Cortex of kidney (tissue), 1 donor: ENCODE measurements at places on chromosomes 3 and 15.

DNA sequence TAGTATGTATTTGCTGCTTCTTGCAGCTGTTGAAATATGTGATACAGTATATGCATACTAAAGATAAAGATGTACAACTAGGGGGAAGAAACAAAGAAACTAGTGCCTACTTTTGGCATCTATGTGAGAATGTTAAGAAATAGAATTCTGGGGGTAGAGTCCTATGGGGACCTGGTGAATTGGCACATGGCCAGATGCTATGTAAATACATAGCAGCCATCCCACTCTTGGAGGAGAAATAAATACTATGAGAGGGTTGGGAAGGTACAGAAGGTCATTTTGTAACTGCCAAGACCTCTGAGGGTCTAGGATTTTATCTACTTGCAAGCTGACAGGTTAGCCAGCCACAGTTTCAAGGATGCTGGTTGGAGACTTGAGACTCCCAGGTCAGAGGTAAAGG lies 298.3 kb upstream of the TBL1XR1 start:
- no peak for DNase-seq

DNA sequence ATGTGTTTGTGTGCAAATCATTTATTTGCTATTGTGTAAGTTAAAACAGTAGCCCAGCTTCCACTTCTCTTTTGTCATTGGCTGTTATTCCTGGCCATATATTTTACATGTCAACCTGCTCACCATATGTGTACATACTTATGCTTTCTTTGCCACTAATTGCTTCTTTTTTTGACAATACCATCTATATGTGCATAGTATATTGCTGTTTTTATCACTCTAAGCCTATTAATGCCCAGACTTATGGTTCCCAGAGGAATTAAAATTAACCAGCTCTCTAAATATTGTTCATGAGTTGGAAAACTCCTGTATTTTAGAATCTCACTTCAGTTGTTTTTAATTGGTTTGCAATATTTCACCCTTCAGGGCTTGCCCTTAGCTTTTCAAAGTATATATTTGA lies 428.9 kb downstream of the MECOM start:
- DNase-seq = no peak

DNA sequence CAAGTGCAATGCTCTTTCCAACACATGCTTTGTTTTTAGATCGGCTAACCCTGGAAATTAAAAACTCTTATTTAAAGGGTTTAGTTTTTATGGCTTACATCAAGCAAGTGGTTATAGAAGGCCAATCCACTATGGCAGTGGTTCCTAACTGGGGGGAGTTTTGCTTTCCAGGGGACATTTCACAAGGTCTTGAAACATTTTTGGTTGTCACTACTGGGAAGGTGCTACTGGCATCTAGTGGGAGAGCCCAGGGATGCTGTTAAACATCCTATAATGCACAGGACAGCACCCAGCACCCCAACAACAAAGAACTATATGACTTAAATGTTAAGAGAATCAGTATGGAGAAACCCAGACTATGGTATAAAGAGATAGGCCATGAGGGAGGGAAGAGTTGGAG lies 439.0 kb downstream of the NTRK3 start:
- no peak for DNase-seq

DNA sequence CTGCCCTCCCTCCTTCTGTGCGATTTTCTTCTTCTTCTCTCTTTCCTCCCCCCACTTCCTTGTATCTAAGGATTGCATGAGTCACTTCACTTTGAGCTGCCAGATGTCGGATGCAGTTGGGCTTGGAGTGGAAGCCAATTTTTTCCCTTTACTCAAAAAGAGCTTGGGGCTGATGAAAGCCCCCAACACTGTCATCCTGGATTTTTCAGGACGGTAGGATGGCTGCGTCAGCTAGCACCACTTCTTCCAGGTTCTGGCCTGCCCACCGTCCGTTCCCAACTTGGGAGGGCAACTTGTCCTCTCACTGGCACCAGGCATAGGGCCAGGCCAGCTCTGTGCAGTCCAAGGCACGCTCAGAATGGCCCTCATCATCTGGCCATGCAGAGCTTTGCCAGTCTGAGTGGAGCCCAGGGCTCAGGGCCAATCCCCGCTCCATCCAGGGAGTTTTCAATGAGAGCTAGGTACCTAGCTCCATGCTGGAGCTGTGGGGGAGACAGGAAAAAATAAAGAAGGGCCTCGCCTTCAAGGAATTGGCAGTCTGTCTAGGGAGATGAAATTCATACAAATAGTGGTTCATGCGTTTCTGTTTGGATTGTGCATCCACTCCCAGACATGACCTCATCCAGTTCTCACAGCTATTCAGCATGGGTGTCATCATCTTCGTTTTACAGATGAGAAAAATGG lies 47.7 kb upstream of the INSYN1 start:
- DNase-seq = no peak

- no peak for DNase-seq
These were observed 27.6 kb downstream of the TBC1D2B start for GRCh38 chr15:78049691-78050440.

- DNase-seq = no peak
These were observed 258.6 kb upstream of the RASGRP1 start for GRCh38 chr15:38823263-38823662.

DNA sequence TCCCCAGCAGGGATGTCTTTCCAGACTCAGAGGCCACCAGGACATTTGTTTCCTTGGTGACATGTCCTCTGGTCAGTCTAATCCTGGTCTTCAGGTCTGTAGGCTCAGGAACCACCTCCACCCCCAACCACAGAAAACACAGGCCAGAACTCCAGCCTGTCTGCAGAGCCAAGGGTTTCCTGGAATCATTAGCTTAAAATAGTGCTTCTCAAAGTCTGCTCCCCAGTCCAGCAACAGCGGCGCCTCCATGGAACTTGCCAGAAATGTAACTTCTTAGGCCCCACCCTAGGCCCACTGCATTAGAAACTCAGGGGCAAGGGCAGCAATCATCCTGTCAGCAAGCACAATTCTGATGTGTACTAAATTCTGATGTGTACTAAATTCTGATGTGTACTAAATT lies 20.0 kb downstream of the SLC28A1 start:
- DNase-seq = no peak

DNA sequence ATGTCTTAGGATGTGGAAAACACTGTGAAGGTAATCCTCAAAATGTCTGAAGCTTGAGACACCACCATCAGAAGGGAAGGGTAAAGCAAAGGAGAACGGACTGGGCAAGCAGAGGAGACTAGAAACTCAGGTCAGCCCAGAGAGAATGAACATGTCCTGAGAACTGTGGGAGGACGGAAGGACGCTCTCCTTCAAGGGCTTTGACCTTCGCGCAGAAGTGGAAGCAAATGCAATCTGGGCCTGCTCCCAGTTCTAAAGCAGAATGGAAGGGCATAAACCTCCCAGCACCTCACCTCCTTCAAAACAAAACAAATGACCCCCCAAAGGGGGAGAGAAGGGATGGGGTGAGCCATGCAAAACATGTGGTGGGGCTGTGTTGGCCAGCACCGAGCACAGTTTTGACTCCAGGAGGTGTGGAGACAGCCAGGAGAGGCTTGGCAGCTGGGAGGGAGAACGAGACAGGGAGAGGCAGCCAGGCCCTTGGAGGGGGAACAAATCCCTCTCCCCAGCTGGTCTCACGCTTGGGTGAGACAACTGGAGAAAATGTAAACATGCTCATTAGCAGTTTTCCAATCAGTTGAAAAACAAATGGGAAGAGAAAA lies 222.4 kb upstream of the WNT5A start:
- no peak for DNase-seq

GRCh38 chr3:122100083-122100482 lies 44.9 kb downstream of the CD86 start:
- DNase-seq = no peak

DNA sequence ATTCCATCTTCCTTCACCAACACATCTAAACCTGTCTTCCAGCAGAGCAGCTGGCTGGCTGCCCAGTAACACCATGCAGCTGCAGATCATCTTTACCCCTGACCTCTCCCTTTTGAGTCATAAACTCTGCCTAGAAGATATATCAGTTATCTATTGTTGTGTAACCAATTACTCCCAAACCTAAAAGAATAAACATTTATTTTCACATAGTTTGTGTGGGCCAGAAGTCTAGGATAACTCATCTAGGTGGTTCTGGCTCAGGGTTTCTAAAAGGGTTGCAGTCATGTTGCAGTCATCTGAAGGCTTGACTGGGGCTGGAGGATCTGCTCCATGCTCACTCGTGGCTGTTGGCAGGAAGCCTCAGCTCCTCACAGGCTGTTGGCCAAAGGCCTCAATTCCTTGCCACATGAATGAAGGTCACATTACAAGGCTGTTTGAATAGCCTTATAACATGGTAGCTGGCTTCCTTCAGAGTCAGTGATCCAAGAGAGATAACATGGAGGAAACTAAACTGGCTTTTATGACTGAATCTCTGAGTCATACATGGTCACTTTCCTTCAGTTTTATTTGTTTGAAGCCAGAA lies 92.8 kb downstream of the GOLIM4 start:
- no peak for DNase-seq

- DNase-seq = no peak
These were observed 32.5 kb upstream of the LCTL start for GRCh38 chr15:66598095-66598815.

DNA sequence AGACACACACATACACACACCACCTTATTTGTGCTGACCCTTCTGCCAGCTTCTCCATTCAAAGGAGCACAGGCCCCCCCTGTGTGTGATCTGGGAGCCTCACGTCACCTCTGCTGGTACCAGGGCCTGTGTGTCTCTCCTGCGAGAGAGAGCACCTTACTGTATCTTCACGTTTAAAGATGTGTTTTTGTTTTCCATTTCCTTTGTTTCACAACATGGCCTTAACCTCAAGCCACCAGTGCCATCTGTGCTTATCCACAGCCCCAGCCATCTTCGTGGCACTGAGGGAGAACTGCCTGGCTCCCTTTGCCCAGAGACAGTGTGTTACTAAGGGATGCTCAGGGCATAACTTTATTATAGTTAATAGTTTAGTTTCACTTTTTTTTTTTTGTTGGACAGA lies 52.3 kb downstream of the ABHD2 start:
- no peak for DNase-seq

- DNase-seq = no peak
These were observed 3.7 kb downstream of the GRAMD2A start for GRCh38 chr15:72193836-72194396.

- DNase-seq = no peak
These were observed 82.7 kb upstream of the MBNL1 start for GRCh38 chr3:152185891-152186630.

DNA sequence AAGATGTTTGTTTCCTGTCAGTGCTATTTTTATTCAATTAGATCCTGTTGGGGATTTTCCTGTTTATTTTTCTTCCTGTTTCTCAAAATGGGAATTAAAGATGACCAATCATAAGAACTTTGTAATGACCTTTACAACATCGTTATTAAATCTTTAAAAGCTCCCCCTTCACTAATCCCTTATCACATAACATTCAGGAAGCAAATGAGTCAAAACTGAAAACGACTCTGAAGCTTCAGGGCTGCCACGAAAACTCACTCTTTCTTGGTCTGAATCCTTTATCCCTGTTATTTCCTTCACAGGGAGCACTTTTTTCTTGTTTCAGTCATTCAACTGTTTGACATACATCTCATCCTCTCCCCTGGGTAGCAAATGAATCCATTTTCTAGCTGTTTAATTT lies 75.8 kb upstream of the MB21D2 start:
- no peak for DNase-seq

DNA sequence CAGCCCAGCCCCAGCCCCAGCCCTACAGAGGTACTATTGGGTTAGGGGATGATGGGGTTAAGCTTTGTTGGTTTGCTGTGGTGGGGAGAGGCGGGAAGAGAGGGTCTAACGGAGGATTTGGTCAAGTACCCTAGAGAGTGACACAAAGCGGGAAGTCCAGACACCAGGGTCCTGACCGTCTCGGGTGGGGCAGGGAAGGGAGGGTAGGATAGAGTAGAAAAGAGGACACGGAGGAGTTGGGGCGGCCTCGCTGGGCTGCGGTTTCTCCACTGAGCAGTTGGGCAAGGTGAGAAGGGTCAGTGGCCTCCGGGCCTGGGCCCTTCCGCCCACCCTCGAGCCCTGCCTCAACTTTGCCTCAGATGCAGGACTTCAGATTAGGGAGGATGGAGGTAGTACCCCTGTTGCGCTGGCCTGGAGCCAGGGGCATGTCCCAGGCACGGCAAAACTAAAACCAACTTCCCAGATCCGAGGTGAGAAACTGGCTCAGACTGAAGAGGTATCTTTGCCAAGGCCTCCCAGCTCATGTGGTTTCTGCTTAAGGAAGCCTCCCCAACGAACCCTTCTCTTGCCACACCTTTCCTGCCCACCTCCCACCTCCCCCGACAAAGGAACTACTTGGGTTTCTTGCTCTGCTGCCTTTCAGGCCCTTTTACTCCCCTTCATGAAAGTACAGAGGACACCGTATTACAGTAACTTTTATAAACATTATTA lies 551 bp downstream of the PML start:
- no peak for DNase-seq

DNA sequence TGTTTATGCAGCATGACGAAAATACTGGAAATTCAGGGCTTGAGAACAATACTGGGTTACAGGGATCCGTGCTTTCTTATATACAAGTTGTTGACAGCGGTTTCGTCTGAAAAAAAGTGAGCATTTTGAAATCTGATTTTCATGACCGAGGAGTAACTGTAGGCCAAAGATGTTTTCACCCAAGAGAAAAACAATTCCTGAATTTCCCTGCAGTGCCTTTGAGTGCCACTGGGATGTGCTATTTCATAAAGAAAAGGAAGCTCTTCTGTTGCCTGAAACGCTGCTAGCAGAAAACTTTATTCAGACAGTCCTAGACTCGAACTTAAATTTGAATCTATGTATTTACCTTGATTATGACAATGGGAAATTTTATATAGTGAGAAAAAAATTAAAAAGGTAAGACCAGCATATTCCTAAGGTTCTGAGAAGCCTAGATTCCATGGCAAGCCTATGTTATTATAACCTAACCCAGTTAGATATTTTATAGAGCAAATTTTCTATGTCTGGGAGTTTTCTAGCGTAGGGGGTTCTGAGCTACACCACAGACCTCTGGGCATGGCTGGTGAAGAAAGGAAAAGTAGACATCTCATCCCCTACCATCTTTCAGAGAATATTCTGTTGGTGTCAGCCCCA lies 30.2 kb downstream of the KCNAB1 start:
- DNase-seq = no peak
